ENCODE measurements at places on chromosomes 16 and 17.
A peak's percentile ranks its signal among the peaks of the same experiment; 100 is the strongest.

DNA sequence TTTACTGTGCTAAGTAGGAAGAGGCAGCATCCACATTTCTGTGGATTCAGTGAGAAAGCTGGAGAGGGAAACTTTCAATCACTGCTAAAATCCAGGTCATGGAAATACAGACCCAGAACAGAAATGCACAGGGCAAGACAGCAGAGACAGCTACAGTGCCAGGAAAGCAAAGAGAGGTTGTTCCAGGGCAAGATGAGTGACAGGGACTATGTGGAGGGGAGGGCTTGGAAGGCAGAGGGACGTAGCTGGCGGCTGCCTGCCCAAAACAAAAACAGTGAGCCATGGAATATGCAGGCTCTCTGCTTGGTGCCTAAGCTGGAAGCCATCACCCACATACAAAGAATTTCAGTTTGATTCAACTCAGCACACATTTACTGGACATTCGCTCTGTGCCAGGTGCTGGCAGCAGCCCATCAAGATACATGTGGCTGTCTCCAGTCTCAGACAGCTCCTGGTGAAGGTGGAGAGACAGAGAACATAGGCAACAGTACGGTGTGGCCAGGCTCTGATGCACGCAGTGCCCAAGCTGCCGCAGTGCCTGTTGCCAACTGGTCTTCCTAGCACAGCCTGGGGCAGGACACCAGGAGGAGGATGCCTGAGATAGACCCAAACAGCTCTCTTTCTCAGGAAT, 88.7 kb downstream of the AIPL1 start:
- DNase-seq, result no peak
- no peaks in the 10 kb centered on the region for H3K27me3 ChIP-seq
- H3K4me1 ChIP-seq, result no peaks in the 10 kb centered on the region
- no peak overlapping the region for H3K27ac ChIP-seq

GRCh38 chr17:47057830-47058229, 78.8 kb upstream of the RPRML start:
- H3K4me3 ChIP-seq, result no peak overlapping the region
- no peak for DNase-seq
- H3K36me3 ChIP-seq, result peaks cover 32% of the 10 kb centered on the region
- no peak overlapping the region for H3K27ac ChIP-seq
- H3K4me1 ChIP-seq, result no peaks in the 10 kb centered on the region

GRCh38 chr17:7072406-7072805, 7.6 kb downstream of the CLEC10A start:
- no peaks in the 10 kb centered on the region for H3K4me1 ChIP-seq
- H3K27me3 ChIP-seq, result peaks cover 2% of the 10 kb centered on the region
- H3K36me3 ChIP-seq, result no peaks in the 10 kb centered on the region
- no peak for DNase-seq
- no peak overlapping the region for H3K27ac ChIP-seq

GRCh38 chr17:61323003-61323908, 76.4 kb upstream of the TBX2 start:
- DNase-seq, result no peak
- no peaks in the 10 kb centered on the region for H3K36me3 ChIP-seq
- H3K4me3 ChIP-seq, result no peak overlapping the region
- H3K27ac ChIP-seq, result peak overlapping the region; percentile 72
- H3K27me3 ChIP-seq, result no peaks in the 10 kb centered on the region
- H3K4me1 ChIP-seq, result peaks cover 27% of the 10 kb centered on the region

- peak overlapping the region; percentile 87 for H3K4me3 ChIP-seq
- peak; percentile 42 for DNase-seq
- peak overlapping the region; percentile 98 for H3K27ac ChIP-seq
- no peaks in the 10 kb centered on the region for H3K27me3 ChIP-seq
Measured at GRCh38 chr16:3282103-3282729, 1.1 kb upstream of the ZNF263 start.

GRCh38 chr17:6903326-6903900, 71.9 kb upstream of the TEKT1 start:
- no peak overlapping the region for H3K4me3 ChIP-seq
- H3K27ac ChIP-seq, result no peak overlapping the region
- DNase-seq, result no peak
- H3K27me3 ChIP-seq, result peaks cover 4% of the 10 kb centered on the region
- no peaks in the 10 kb centered on the region for H3K36me3 ChIP-seq

- no peak overlapping the region for H3K4me3 ChIP-seq
- peaks cover 7% of the 10 kb centered on the region for H3K4me1 ChIP-seq
- H3K36me3 ChIP-seq, result no peaks in the 10 kb centered on the region
- no peaks in the 10 kb centered on the region for H3K27me3 ChIP-seq
- DNase-seq, result no peak
Measured at GRCh38 chr16:77780378-77780837, 8.0 kb upstream of the VAT1L start.

GRCh38 chr17:50022463-50023130, 27.6 kb upstream of the DLX3 start:
- H3K27ac ChIP-seq, result no peak overlapping the region
- H3K4me3 ChIP-seq, result no peak overlapping the region
- H3K4me1 ChIP-seq, result peaks cover 8% of the 10 kb centered on the region
- H3K36me3 ChIP-seq, result no peaks in the 10 kb centered on the region
- no peak for DNase-seq

DNA sequence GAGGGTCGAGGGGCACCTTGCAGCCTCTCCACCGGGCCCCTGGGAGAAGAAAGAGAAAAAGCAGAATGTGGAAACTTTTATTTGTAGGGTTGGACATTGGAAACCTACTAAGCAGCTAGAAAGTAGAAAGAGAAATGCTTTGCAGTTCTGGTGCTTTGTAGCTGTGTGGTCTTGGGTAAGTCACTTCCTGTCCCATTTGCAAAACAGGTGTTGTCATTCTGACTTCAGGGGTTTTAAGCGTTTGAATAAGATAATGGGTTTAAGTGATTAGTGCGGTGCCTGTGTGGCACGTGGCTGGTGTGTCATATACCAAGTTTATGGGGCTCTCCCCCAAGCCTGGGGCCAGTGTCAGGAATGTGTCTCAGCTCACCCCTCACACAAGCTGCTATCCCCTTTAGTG, 1.6 kb downstream of the CA4 start:
- peaks cover 84% of the 10 kb centered on the region for H3K27me3 ChIP-seq
- H3K27ac ChIP-seq, result no peak overlapping the region
- H3K4me1 ChIP-seq, result peaks cover 7% of the 10 kb centered on the region
- DNase-seq, result no peak
- H3K36me3 ChIP-seq, result no peaks in the 10 kb centered on the region

GRCh38 chr17:34596920-34597319, 17.5 kb downstream of the TMEM132E start:
- no peaks in the 10 kb centered on the region for H3K27me3 ChIP-seq
- H3K4me3 ChIP-seq, result no peak overlapping the region
- no peaks in the 10 kb centered on the region for H3K36me3 ChIP-seq
- DNase-seq, result no peak

DNA sequence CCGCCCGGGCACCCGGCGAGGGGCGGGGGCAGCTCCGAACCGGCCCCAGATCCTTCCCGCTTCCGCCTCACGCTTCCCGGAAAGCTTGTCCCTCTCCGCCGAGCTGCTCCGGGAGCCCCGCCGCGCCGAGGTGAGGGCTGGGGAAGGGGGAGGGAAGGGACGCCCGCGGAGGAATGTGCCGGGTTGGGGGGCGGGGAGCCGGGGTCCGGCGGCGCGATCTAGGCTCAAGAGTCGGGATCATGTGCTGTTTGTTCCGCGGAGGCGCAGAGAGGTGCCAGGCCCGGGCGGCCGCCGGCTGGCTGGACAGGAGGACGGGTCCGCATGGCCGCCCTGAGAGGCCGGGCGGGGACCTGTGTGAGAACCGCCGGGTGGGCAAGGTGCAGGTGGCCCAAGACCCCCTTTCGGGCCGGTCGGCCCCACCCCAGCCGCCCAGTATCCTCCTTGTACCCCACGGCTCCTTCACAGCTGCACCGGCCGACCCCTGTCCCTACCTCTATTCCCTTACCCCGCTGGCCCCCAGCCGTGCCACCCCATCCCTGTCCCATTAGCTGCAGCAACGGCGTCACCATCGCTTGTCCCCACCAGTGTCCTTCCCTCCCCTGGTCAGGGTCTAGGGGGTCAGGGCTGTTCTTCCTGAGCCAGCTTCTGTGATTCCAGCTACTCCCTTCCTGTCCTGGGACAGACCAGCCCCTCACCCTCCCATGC, 429 bp downstream of the KIF1C start:
- DNase-seq, result peak; percentile 43

- no peaks in the 10 kb centered on the region for H3K36me3 ChIP-seq
- DNase-seq, result no peak
- no peak overlapping the region for H3K27ac ChIP-seq
- H3K4me1 ChIP-seq, result peaks cover 63% of the 10 kb centered on the region
- no peak overlapping the region for H3K4me3 ChIP-seq
Measured at GRCh38 chr17:17703140-17703919, 22.1 kb downstream of the RAI1 start.

GRCh38 chr17:77935121-77935571, 23.4 kb upstream of the TNRC6C start:
- no peak overlapping the region for H3K27ac ChIP-seq
- no peaks in the 10 kb centered on the region for H3K27me3 ChIP-seq
- H3K36me3 ChIP-seq, result no peaks in the 10 kb centered on the region
- H3K4me3 ChIP-seq, result no peak overlapping the region
- H3K4me1 ChIP-seq, result no peaks in the 10 kb centered on the region

DNA sequence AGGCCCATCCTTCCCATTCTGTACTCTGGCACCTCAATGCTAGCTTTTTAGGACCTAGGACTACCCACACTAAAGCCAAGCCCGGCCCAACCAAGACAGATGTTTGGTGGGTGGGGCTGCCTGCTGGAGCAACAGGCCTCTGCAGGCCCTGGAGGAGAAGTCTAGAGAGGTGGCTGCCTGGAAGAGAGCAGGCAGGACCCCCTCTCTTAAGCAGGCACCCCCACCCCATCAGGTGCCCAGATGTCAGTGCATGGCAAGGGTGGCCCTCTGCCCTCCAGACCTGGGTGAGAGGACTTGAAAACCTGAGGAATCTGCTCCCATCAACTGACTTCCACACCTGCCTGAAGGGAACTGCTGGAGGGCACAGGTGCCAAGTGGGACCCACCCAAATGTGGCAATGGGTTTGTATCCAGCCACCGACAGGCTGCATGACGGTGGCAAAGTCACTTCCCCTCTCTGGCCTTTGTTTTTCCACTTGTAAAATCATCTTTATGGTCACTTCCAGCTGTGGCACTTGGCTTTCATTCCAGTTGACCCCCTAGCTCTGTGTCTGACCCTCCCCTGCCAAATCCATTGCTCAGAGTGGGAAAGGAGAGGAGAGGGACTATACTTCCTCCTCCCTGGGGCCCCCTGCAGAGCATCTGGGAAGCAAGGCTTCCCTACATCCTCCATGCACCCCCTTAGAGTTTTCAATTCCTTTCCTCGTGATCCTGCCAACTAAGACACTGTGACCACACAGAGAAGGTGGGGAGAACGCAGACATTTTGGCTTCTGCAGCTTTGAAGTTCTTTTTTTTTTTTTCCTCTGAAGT, 1.7 kb upstream of the STAT5A start:
- H3K4me3 ChIP-seq, result peak overlapping the region; percentile 69
- H3K36me3 ChIP-seq, result no peaks in the 10 kb centered on the region
- peak overlapping the region; percentile 92 for H3K27ac ChIP-seq
- no peaks in the 10 kb centered on the region for H3K27me3 ChIP-seq

- H3K27ac ChIP-seq, result no peak overlapping the region
- no peaks in the 10 kb centered on the region for H3K4me1 ChIP-seq
- no peak for DNase-seq
- H3K4me3 ChIP-seq, result no peak overlapping the region
Measured at GRCh38 chr16:66824006-66824405, 6.8 kb downstream of the NAE1 start.

DNA sequence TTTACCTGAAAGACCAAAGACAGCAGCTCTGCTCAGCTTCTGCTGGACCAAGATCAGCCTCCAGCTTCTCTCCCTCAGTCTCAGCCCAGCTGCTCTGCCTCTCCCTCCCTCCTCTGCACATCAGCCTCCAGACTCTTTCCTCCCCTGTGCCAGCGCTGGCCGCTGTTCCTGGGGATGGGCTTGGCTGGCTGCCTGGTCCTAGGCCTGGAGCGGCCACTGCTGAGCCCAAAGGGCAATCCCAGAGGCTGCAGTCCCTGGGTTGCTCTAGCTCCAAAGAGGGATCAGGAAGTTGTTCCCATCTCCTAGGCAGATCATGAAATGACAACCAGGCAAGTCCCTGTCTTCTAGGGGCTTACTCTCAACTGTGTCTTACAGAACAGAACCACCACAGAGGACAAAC, 31.3 kb downstream of the DCUN1D3 start:
- peak overlapping the region; percentile 4 for H3K4me3 ChIP-seq
- no peaks in the 10 kb centered on the region for H3K36me3 ChIP-seq
- H3K4me1 ChIP-seq, result peaks cover 98% of the 10 kb centered on the region
- H3K27ac ChIP-seq, result peak overlapping the region; percentile 74

- H3K4me3 ChIP-seq, result no peak overlapping the region
- H3K27me3 ChIP-seq, result no peaks in the 10 kb centered on the region
- H3K27ac ChIP-seq, result no peak overlapping the region
- peaks cover 96% of the 10 kb centered on the region for H3K36me3 ChIP-seq
Measured at GRCh38 chr16:22262460-22262859, 34.7 kb upstream of the POLR3E start.

GRCh38 chr16:28204204-28204603, 7.6 kb downstream of the XPO6 start:
- peaks cover 23% of the 10 kb centered on the region for H3K36me3 ChIP-seq
- H3K4me3 ChIP-seq, result no peak overlapping the region
- DNase-seq, result no peak
- no peaks in the 10 kb centered on the region for H3K27me3 ChIP-seq

GRCh38 chr17:35797370-35797769, 1.9 kb upstream of the MMP28 start:
- no peaks in the 10 kb centered on the region for H3K27me3 ChIP-seq
- no peak overlapping the region for H3K27ac ChIP-seq
- no peaks in the 10 kb centered on the region for H3K36me3 ChIP-seq
- H3K4me3 ChIP-seq, result no peak overlapping the region
- no peak for DNase-seq

GRCh38 chr17:49297141-49297540, 64.9 kb downstream of the ZNF652 start:
- no peak for DNase-seq
- H3K27me3 ChIP-seq, result no peaks in the 10 kb centered on the region
- H3K36me3 ChIP-seq, result no peaks in the 10 kb centered on the region
- no peaks in the 10 kb centered on the region for H3K4me1 ChIP-seq
- H3K4me3 ChIP-seq, result no peak overlapping the region
